GM03348 (cell line): ENCODE measurements at places on chromosomes 5 and 9.

DNA sequence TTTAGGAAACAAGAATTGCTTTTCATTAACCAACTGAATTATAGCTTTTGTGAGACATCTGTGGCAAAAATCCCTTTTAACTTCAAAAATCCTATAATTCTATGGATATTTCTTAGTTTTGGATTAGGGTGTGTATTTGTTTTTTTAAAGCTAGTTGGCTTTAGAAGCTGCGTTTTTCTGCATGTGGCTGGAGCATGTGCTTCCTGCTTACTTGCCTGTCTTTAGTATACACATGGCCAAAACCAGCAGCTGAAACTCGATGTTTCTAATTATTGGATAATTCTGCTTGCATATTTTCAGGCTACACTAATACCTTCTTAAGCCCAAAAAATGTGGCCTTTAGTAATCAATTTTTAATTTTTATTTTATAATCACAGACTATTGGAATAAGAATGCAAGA is 8.9 kb downstream of the RECK start:
- DNase-seq: no peak

DNA sequence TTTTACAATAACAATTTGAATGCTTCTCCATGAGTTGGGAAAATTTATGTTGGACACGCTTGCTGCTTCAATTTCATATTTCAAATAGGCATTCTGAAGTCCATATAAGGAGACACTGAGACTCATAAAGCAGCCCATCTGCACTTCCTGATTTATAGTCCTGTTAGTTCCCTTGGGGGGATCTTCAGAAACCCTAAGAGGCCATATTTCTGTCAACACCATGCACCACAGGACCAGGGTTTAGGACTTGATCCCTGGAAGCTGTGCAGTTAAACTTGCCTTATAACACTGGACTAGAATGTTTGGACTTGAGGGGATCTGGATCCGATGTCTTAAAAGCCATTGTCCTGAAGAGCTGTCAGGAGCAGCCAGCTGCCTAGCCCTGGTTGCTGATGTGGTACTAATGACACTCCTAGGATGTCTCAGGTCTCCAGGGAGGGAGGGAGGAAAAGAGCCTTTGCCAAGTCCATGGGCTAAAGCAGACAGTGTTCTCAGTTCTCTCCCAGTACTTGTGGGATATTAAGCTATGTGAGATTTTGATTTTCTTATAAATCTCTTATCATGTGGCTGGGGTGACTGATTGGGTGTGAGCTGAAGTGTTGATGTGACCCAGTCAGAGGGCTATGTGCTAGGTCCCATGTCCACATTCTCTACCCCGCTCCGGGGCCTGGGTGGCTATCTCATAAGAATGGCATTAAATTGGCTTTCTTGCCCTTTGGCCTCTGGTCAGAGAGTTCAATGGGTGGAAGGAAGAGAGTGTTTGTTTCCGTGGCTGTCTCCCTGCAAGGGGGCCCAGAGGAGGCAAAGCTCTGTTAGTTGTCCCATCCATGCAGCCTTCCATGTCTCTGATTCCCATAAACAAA is 399.8 kb downstream of the OSTF1 start:
- no peak for DNase-seq

GRCh38 chr9:137305060-137305797 is 3.2 kb upstream of the NRARP start:
- peak; percentile 72 for DNase-seq

DNA sequence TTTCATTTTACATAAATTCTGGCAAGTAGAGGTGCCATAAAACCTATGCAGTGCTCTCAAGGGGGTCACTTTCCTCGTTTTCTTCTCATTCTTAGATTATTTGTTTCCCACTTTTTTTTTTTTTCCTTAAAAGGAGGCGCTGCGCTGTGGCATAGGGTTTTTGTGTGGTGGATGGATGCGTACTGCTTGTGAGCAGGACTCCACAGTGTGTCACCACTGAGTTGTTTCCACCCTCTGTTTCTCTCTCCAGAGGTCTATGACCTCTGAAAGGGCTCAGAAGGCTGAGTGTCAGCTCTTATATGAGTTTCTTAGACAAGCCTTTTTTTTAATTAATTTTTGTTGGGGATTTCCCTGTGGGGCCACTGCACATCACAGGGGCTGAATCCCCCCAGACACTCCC is 13.6 kb upstream of the CLTB start:
- no peak for DNase-seq

DNA sequence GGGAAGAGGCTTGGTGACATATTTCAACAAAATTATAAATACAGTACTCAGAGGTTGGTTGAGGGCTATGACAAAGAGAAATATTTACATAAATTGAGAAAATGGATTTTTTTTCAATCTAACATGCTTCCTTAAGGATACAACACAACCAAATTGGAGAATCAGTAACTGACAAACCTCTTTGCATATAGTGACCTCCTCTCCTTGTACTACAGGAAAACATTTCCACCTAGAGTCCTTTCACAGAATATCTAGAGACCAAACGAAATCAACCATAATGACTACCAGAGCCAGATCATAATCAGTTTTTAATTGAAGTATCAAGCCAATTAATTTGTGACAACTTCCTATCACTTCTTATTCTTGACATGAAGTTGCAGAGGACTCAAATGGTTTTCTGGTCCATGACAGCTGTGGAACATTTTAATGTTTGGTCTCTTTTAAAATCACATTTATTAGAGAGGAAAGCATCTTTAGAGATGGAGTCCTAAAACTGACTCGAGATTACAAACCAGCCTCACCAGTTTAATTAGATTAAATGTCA is 1636.5 kb upstream of the C9orf72 start:
- no peak for DNase-seq

DNA sequence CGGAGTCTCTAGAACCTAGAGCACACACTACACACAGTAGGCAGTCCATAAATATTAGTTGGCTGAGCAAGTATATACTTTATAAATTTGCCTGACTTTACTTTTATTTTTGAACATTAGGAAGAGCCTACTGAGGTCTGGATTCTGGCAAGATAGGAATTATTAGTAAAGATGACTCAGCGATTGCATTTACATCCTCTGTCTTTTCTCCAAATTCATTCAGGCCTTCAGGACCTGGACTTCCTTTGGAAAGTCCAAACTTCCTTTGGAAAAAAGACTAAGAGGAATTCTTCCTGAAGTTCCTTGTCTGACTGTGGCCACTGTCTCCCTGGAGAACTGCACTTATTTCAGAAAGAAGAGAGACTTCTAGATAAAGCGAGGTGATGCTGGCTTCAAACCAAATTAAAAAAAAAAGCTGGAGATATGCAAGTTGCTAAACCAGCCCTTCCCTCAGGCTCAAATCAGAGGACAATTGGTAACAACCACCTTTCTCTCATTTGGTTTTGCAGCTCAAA is 251.3 kb downstream of the GAS1 start:
- peak; percentile 36 for DNase-seq

GRCh38 chr9:94160594-94161501 is 76.6 kb downstream of the PTPDC1 start:
- no peak for DNase-seq
